Left ventricle myocardium inferior (tissue), 1 donor: ENCODE measurements at places on chromosomes 6 and 20. TPM values are rescaled to one million over a fixed set of nuclear protein-coding genes. Genes with fewer than 3 reads are reported as not detected.

PTCRA gene
- total RNA-seq: not detected

DNA sequence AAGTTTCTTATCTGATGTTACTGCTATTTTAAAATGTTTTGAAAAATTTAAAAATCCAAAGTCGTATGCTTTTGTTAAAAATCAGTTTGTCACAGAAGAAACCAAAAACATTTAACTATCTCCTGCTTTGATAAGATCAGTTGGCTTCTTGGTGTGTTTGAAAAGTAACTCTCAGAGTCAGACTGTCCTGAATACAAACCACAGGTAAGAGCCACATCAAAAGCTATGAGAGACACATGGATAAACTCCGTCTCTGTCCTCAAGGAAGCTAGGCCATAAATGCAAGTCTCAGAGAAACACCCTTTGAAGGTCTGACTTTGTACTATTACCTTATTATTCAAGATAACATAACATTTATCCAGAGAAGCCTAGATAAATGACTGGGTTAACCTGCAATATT is 7.7 kb downstream of the HBS1L start:
- DNase-seq: no peak

- no peak for DNase-seq
Measured at GRCh38 chr20:23484081-23484480, 6.8 kb upstream of the CST8 start.

HMGCLL1 gene
- 1.2 TPM for total RNA-seq

DNA sequence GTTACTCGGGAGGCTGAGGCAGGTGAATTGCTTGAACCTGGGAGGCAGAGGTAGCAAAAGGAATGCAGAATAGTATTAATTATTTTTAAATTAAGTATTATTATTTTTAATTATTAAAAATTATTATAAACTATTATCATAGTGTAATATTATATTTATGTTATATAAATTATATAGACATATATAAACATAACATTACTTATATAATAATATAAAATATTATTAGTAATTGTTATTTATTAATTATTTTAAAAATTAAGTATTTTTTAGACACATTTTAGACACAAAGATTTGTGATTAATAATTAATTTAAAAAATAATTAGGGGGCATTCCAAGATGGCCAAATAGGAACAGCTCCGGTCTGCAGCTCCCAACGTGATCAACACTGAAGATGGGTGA is 31.7 kb upstream of the TGM3 start:
- DNase-seq: no peak

DNA sequence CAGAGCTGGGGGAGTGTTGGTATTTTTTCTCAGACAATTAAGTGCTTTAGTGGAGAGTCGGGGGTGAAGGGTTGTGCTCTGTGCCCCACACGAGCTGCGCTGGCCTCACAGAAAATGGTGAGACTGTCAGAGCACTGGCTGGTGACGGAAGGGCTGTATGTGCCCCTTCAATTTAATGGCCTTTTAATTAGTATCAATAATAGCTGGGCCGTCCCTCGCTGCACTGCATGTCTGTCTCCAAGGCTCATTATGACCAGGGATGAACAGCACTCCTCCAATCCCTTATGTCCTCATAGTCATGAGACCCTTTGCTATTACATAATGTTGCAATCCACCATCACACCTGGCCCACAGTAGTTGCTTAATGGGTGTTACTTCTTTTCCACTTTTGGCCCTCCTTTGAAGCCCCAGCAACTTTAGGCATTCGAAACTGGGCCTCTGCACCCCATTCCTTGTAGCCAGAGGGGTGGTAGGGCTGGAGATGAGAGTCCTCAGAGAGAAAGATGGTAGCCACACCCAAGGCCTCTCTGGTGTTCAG is 9.5 kb upstream of the RALY start:
- DNase-seq: no peak

DNA sequence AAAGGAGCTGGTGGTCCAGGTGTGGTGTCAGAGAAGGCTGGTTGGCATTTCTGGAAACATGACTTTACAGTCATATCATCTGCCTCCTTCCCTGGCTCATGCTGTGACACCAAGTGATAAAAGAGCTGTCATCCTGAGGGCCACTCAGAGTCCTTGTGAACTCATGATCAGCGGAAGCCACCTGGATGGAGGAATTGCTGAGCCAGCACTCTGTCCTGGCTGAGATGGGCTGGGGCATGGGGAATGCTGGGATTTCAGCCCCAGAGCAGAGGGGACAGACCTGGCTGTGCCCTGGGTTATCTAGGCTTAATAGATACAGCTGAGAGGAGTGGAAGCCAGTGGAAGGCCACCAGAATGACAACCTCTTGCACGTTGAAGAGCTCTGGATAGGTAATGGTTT is 214.3 kb downstream of the DHX35 start:
- DNase-seq: no peak

GRCh38 chr6:140344142-140344913 is 969.9 kb upstream of the CITED2 start:
- no peak for DNase-seq
